Sciatic nerve (tissue), 2 donors: ENCODE measurements at places on chromosomes 13 and 19. TPM values are rescaled to one million over a fixed set of nuclear protein-coding genes. Genes with fewer than 3 reads are reported as not detected.

Gene ZNF730
- total RNA-seq, result 1.8 TPM

Gene FFAR1
- total RNA-seq, result not detected

Gene RNF17
- not detected for total RNA-seq

Gene BRSK1
- total RNA-seq, result 6.5 TPM

Gene CBLC
- total RNA-seq, result not detected

Gene SPTBN4
- 20.9 TPM for total RNA-seq

Gene C13orf42
- total RNA-seq, result not detected

Gene ZNF98
- total RNA-seq, result 0.71 TPM

Gene GSK3A
- total RNA-seq, result 29.2 TPM

Gene RASAL3
- total RNA-seq, result 6.1 TPM

Gene FGF21
- total RNA-seq, result not detected

Gene SCEL
- 0.09 TPM for total RNA-seq

Gene ATCAY
- total RNA-seq, result not detected

Gene CEBPA
- total RNA-seq, result 20.4 TPM

Gene PALM
- 130 TPM for total RNA-seq

Gene TMEM221
- total RNA-seq, result 0.36 TPM

Gene CACTIN
- 19.6 TPM for total RNA-seq

Gene STAP2
- total RNA-seq, result 3.7 TPM

Gene ZNF568
- 17.8 TPM for total RNA-seq

Gene OR7C1
- total RNA-seq, result 0.04 TPM

Gene ZFP36
- total RNA-seq, result 342 TPM

Gene C13orf46
- 3.6 TPM for total RNA-seq

Gene MUC16
- 1.3 TPM for total RNA-seq

Gene KCNRG
- 0.45 TPM for total RNA-seq

Gene SBSN
- not detected for total RNA-seq

Gene GRIN2D
- total RNA-seq, result 1.1 TPM

Gene KLK4
- total RNA-seq, result 1.1 TPM

Gene MIA
- total RNA-seq, result 173 TPM

Gene DMKN
- 26.5 TPM for total RNA-seq

Gene KIR2DL1
- not detected for total RNA-seq

Gene SERTAD1
- total RNA-seq, result 18.0 TPM

Gene C19orf73
- total RNA-seq, result 0.67 TPM

Gene ZNF763
- total RNA-seq, result 6.6 TPM

Gene CPB2
- total RNA-seq, result not detected

Gene KLK2
- not detected for total RNA-seq
